ENCODE measurements at places on chromosomes 4 and X.
A peak's percentile ranks its signal among the peaks of the same experiment; 100 is the strongest.

DNA sequence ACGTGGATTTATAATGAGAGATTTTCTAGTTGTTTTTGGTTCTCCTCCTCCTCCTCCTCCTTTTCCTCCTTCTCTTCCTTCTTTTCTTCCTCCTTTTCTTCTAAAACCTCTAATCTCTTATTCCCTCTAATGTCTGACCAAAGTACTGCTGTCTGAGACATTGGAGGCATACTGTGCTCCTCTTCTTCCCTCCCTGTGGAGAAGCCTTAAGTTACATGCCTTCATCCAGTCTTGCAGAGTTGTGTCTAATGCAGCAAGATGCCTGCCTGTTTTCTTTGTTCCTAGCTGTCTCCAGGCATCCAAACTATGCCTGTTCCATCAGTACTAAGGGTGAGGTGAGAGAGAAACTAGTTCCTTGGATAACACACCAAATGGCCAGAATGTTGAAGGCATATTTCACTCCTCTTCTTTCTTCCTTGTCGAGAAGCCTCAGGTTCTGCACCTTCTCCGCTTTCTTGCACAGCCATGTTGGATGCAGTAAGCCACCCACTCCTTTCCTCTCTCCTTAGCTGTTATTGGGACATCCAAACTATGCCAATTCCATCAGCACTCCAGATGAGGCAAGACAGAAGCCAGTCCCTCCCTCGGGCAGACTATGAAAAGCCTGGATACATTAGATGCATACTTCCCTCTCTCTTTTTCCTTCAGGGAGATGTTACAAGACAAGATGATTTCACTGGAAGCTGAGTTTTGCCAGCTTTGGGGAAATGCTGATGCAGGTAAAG lies 285.7 kb upstream of the TRAM1L1 start:
- no peak for DNase-seq

DNA sequence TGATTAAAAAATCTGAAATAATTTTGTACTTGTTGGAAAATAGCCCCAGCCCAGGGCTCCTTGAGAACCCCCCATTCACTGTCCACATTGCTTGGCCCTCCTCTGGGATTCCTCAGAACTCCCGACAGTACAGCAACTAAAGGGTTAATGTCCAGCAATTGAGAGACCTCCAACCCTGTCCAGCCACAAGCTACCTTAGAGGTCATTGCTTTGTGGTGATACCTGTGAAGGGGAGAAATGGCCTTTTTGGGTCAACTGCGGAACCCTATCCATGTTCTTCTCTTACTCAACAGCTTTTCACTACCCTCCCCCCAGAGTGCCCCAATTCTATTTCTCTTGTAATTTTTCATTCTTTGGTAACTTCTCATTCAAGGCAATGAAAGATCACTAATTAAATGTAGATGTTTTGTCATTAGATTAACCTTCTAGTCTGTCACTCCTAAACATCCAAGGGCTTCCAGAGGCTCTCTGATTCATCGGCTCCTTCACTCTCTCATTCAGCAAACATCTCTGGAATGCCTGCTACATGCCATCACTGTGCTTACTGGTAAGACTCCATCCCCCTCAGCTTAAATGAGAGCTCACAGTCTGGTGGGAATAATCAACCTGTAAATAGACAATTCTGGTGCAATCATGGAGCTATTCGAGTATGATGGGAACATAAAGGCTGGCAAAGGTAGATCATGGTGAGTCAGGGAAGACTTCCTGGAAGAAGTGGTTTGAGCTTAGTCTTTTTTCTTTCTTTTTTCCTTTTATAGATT lies 241.4 kb upstream of the PGRMC2 start:
- peak; percentile 95 for DNase-seq

- DNase-seq, result peak; percentile 68
These were observed 367.0 kb downstream of the BCOR start for GRCh38 chrX:39730662-39731329.

DNA sequence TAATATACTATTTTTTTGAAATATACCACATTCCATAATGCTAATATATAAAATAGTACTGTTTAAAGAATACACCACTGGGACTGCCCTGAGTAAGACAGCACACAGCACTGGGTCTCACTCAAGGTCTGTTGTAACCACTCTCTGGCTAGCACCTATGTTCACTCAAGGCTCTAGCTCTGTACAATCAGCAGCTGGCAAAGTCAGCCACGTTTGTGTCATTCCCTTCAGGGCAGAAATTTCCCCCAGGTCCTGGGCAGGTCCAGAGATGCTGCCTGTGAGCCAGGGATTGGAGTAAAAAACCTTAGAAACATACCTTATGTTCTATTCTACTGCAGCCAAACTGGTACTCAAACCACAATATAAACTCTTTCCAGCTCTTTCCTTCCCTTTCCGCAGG lies 1160.2 kb upstream of the ADGRL3 start:
- DNase-seq, result no peak

- no peak for DNase-seq
These were observed 49.6 kb downstream of the GRIA2 start for GRCh38 chr4:157270108-157270507.

- DNase-seq, result no peak
These were observed 1137.0 kb downstream of the PCDH18 start for GRCh38 chr4:136395212-136395722.

Data from HFFc6 (cell line).